Kasumi-1 (cell line): ENCODE measurements at places on chromosomes 2 and 18.
A peak's percentile ranks its signal among the peaks of the same experiment; 100 is the strongest.

DNA sequence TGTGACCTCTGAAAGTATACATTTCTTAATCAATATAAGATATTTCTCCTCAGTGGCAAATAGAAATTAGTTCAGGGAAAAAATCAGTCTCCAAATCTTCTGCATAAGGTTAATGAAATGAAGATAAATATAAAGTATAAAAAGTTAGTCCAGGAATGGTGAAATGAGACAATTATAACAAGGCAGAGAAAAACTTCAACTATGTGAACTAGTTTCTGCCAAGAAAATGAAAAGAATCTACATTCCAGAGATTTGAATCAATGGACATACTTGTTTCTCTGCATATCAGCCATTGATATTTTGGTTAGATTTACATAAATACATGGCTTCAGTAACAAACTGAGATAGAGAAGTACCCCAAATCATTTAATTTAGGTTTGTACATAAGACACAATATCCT, 249.0 kb downstream of the EXOC6B start:
- DNase-seq = no peak

DNA sequence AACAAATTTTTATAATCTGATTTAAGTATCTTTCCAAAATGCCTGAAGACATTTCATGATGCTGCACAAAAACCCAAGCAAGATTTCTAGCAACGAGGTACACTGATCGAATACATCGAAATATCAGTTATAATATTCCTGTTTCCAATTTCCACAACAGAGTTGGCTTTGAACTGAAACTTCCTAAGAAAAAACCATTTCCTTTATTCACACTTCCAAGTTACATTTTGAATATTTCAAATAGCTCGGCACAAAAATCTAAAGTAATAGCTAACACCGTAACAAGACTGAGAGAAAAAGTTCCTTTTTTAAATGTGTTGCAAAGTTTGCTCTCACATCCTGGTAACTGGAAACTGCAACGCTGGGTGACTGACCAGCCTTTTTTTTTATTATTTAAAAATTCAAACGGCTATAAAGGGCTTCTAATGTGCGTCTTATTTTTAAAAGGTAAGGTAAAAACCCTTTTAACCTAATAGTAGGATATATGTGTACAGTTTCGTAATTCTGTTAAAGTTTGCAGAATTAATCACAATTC, 1.7 kb downstream of the HNRNPLL start:
- DNase-seq = no peak

GRCh38 chr2:71778936-71779773, 325.8 kb downstream of the DYSF start:
- peak; percentile 3 for DNase-seq

GRCh38 chr2:133503323-133503722, 64.9 kb downstream of the NCKAP5 start:
- DNase-seq = no peak

DNA sequence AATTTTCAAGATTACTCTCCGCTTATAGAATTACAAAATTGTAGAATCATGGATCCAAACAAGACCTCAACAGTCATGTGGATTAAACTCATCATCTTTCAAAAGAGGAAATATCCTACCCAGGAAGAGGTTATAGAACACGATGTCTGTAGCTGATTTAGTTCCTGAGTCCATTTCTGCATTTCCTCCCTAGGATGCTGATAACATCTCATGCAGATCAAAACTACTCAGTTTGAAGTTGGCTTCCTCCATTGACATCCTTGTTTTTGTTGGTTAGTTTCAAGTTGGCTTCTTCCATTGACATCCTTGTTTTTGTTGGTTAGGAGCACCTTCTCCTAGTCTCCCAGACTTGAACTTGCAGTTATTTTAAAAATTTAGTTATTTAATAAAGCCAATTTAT, 147.5 kb downstream of the PARD3B start:
- DNase-seq = no peak

- peak; percentile 61 for DNase-seq
Observed at GRCh38 chr2:137865954-137866540, 98.2 kb upstream of the HNMT start.

DNA sequence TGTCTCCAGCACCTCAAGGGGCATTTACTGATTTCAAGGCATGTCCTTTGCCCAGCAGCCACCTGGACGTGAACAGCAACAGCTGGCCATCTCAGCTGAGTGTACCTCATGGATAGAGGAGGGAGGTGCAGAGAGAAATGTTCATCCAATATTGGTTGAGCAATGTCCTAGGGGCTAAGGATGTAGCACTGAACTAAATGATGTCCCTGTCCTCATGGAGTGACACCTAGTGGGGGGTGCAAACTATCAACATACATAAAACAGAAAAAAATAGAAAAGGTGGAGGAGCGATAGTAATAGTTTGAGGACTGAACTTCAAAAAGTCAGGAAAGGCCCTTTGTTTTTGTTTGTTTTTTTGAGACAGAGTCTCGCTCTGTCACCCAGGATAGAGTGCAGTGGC, 4.8 kb upstream of the UGGT1 start:
- peak; percentile 21 for DNase-seq

GRCh38 chr2:181408861-181409260, 48.3 kb upstream of the ITGA4 start:
- peak; percentile 55 for DNase-seq

GRCh38 chr18:37420315-37420880, 145.2 kb downstream of the CELF4 start:
- no peak for DNase-seq

DNA sequence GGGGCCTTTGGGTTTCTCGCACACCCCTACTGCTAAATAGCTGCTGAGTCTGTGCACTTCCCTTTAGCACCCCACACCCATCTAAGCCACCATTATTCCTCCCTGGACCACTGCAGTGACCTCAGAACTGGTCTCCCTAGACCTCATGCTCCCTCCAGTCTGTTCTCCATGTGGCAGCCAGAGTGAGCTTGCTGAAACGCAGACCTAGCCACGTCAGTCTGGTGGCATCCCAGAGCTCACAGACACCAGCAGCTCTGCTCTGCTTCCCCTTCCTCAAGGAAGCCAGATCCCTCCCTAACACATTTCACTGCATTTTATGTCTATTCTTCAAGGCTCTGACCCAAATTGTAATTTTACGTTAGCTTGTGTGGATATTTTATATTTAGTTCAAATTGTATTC, 144.4 kb downstream of the DYSF start:
- DNase-seq = no peak

DNA sequence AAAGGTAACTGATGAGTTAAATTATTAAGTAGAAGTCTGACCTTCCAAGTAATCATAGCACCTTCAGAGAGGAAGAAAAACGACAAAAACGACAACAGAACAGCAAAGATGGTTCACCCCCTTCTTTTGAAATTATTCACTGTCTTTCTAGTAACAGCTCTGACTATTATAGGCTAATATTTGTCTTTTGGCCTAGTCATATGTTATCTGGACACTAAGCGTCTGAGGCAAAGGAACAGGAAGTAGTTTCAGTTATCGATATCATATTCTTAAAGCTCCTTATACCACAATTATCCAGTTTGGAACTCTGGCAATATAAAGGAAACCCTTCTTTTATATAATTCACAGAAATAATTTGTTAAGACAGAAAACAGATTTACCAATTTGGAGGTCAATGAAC, 27.6 kb upstream of the SLC40A1 start:
- no peak for DNase-seq

DNA sequence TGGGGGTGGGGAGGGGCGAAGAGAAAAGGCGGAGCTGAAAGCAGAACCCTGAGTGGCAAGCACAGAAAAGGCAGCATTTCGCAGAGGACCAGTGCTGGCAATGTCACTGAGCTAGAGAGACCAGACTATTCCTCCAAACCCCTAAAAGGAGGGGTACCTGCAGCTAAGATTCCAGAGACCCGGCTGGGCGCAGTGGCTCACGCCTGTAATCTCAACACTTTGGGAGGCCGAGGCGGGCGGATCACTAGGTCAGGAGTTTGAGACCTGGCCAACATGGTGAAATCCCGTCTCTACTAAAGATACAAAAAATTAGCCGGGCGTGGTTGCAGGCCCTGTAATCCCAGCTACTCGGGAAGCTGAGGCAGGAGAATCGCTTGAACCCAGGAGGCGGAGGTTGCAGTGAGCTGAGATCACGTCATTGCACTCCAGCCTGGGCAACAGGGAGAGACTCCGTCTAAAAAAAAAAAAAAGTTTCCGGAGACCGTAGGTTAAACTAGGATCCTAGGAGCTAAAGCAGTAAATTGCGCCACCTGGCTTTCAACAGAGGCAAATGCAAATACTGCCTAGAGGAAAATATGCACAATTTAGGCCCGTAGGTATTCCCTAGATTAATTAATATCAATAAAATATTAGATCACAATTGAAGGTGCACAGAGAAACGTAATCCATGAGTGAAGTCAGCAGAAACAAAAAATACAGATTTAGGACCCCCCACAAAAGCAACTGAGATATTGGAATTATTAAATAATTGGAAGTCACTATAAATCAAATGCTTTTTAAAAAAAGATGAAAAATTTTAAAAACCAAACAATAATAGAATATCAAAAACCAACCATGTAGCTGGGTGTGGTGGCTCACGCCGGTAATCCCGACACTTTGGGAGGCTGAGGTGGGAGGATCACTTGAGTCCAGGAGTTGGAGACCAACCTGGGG, 4.9 kb downstream of the UCN start:
- DNase-seq = peak; percentile 70

- DNase-seq = no peak
Observed at GRCh38 chr2:159201360-159202063, 85.0 kb downstream of the WDSUB1 start.

- peak; percentile 66 for DNase-seq
Observed at GRCh38 chr2:64859312-64860212, 129.6 kb upstream of the SLC1A4 start.

DNA sequence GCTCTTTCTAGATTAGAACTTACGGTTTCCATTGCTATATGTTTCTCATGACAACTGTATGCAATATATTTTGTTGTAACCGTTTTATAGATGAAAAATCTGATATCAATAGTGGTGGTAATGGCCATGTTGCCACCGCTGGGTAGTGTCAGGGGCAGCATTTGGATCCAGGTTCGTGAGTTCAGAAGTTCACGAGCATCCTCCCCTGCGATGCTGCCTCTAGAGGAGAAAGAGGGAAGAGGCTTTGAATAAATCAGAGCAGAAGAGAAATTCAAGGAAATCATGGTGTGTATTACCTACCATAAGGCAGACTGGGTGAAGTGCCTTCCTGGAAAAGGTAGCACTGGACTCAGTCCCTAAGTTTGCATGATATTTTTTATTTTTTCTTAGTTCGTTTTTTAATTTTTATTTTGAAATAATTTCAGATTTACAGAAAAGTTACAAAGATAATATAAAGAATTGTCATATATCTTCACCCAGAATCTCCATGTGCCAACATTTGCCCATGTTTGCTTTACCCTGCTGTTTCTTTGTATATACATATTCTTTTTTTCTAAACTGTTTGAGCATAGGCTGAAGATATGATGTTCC, 3.3 kb upstream of the ZBTB7C start:
- peak; percentile 72 for DNase-seq

- DNase-seq = no peak
Observed at GRCh38 chr2:68937346-68938055, 15.2 kb downstream of the GKN2 start.

DNA sequence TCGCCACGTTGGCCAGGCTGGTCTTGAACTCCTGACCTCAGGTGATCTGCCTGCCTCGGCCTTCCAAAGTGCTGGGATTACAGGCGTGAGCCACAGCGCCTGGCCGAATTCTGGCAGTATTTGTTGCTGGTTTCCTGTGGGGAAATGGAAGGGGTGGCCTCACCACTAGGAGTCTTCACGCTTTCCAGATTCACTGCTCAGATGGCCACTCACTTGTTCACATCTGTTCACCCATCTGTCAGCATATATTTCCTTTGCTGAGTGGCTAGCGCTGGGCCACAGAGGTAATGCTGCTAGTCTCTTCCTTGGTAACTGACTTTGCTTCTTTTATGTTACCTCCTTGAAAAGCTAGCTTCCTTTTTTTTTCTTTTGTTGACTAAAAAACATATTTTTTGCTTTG, 27.2 kb downstream of the TMEM177 start:
- DNase-seq = peak; percentile 53

DNA sequence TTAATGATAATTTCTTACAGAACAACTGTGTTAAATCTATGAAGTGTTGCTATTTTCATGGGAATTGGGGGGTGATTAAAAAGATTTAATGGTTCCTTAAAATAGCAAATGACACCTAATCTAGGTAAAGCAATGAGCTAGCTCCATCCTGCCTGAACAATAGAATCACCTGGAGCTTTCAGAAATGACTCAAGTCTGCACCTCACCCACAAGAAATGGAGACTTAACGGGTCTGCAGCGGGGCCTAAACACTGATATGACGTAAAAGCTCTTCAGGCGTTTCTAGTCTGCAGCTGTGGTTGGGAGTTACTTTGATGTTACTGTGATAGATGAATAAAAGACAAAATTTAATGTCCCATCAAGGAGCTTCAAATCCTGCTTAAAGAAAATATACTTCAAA, 328.2 kb downstream of the RND3 start:
- DNase-seq = no peak

- no peak for DNase-seq
Observed at GRCh38 chr18:27378431-27379095, 193.5 kb upstream of the CHST9 start.

GRCh38 chr2:206727287-206727686, 9.1 kb upstream of the DYTN start:
- DNase-seq = no peak

DNA sequence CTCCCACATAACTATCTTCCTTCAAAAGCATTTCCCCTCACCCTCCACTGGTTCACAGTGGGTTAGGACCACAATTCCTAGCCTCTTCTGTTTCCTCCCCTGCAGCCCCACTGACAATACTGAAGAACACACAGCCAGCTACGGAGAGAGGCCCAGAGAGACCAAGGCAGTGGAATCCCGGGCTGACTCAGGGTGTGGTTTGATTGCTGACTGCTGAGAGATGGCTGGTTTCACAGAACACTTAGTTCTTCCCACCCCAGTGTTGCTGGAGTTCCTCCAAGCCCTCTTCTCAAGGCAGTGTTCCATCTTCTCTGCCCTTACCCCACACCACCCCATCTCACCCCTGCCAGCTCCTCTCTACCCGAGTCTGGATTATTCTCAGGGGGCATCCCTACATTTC, 43.3 kb upstream of the ZFP36L2 start:
- peak; percentile 6 for DNase-seq

GRCh38 chr2:138494265-138494966, 7.2 kb upstream of the SPOPL start:
- DNase-seq = no peak

- DNase-seq = no peak
Observed at GRCh38 chr18:199768-200167, 41.4 kb downstream of the USP14 start.

DNA sequence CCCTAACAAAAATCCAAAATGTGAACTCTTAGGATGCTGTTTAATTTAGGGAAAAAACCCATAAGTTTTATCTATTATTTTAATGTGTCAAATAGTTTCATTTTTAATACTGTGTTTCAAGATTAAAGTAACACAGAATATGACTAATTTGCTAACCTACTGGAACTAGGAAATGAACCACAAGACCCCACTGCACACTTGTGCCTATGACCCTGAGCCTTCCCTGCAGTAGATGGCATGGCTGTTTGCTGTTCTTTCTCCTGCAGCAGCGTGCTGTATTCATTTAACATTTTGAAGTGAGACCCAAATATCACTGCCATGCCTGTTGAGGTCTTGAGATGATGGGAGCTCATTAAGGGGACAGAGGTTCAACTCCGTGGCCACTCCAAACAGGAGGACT, 565.2 kb upstream of the NRP2 start:
- no peak for DNase-seq
